ENCODE measurements at places on chromosomes 6 and 20.
A peak's percentile ranks its signal among the peaks of the same experiment; 100 is the strongest.

DNA sequence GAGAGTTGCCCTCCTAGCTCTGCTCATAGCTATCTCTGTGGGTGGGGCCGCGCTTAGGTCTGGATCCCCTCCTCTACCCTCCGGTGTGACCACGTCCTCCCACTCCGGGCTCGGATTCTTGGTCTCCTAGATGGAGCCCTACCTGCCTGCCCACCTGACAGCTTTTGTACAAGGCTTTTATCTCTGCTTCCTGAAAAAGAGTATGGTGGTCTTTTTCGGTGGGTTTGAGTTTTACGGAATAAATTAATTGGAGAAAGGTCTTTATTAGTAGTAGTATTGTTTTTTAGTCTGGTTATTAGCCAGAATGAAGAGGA is 773 bp downstream of the SMAP1 start:
- no peak for DNase-seq

- DNase-seq: no peak
Observed at GRCh38 chr6:150981095-150981494, 115.6 kb downstream of the MTHFD1L start.

DNA sequence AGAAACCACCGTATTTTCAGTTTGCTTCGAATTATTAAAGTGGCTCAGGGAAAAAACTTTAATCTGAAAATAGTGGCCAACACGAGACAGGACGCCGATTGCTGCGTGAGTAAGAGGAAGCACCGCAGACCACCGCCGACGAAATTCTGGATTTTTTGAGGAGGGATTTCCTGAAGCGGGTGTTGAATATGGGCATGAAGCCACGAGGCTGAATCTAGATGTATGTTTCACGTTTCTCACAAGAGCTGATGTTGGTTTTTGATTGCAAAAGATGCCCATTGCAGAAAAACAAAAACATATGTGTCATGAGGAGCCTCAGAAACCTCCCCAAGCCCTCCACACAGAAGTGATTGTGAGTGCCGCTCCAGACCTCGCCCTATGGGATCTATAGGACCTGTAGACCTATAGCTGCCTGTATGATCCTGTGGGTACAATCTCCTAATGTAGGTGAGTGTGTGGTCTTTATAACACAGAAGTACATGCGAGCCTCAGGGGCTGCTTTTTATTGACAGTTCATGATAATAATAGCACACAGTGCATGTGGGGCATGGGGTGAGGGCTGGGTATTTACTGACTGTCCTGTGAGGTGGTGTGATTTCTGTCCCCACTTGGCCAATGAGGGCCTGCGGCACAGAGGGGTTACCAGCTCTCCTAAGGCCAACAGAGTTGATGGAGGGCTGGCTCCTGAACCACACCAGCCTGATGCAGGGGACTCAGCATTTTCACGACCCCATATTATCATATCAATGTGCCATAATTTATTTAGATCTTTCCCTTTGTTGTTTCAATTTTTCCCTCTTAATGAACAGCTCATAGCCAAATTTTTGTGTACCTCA is 243.9 kb downstream of the DLL1 start:
- DNase-seq: no peak

DNA sequence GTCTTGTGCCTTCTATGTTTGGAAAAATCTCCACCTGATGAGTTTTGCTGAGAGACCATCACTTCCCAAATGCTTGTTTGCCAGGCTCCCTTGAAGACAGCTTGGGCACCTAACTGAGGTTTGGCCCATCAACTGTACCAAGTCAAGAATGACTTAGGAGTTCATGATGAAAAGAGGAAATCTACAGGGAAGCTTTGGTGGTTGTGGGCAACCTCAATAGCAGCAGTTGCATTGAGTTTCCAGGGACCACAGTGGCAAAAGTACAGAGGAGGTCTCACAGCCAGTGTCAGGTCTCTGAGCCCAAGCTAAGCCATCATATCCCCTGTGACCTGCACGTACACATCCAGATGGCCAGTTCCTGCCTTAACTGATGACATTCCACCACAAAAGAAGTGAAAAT is 49.7 kb upstream of the PHACTR1 start:
- no peak for DNase-seq

DNA sequence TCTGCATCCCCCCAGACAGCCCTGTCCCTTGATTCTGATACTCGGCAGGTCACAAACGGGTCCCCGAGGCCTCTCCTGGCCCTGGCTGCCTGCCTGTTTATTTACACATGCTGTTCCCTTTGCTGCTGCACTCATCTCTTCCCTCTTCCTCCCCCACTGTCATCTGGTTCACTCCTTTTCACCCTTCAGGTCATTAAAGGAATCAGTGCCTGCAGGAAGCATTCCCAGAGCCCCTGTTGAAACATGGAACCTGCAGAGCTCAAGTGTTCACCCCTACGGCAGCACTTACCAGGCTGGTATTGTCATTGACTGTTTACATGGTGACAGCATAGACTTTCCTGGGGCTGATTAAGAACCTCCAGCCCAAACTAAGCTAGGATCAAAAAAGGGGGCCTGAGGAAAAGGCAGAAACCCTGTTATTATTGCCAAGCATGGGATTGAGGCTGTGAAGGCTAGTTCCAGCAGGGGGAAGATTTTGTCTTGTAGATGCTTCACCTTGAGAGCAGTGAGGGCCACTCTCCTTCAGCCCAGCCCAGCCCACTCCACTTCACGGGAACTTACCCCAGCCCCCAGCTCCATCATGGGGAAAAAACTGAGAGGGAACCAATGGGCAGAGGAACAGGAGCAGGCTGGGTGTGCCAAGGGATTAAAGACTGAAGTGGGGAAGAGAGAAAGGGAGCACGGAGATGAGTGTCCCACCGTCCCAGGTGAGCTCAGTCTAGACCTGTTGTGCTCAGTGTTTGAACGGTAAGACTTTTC is 73.2 kb downstream of the JPH2 start:
- DNase-seq: no peak

DNA sequence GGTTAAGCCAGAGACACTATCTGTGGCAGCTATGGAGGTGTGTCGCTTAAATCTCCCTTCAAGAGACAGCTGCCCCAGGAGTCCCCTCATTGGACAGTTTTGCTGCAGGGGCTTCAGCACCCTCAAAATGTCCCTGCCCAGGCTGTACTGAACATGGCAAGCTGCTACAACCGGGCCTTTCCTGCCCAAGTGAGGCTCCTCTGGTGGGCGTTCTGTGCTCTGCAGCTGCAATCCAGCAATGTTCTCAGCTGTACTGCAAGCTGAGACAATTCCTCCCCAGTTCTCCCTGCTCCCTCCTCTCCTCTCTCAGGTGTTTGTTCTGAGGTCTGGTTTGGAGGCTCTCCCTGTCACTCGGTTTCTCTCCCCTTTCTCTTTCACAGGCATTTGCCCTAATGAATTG is 190.8 kb upstream of the LAMP5 start:
- peak; percentile 0 for DNase-seq

DNA sequence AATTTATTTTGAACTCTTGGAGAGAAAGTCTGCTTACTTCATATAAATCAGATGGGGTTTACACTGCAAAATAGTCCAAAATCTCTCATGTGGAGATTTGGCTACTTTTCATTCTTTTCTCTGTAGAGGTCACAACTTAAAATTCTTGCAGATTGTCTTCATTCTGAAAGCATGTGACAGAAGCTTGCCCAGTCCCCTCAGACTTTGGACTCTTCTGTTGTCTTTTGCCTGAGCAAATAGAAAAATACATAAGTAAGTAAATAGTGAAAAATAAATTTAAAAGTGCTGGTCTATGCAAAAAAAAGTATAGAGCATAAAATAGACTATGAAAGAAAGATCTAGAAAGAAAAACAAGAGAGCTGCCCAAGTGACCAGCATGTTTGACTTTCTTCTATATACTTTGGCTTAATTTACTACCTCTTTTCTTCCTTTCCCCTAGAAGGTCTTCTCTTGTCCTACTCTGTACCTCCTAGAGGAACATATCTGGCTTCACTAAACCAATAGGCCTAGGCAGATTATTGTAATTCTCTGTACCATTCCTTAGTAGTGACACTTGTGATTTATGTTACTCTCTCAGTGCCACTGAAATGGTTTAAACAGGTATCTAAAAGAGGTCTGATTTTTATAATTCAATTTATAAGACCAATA is 260.9 kb downstream of the TENT5A start:
- no peak for DNase-seq

DNA sequence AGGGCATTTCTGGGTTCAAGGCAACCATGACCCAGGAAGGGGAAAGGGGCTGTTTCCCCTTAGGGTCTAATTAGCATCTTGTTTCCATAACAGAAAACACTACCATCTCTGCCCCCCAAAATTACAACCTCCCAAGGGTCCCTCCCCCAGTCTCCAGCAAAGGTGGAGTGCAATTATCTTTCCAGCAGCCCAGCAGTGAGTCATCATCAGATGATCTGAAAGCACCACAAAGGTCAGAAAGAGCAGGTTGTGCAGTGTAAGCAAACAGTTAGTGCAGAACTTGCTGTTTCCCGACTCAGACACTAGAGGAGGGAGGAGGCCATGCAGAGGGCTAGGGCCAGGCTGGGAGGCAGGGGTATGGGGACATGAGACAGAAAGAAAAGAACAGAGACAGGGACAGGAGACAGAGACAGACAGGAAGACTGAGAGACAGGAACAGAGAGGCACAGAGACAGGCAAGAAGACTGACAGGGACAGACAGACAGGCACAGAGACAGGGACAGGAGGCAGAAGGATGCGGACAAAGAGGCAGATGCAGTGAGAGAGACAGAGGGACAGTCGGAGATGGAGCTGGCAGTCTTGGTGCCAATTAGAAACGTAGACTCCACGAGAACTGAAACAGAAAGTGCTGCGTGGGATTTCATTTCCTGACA is 62.5 kb downstream of the PYGB start:
- DNase-seq: peak; percentile 66

DNA sequence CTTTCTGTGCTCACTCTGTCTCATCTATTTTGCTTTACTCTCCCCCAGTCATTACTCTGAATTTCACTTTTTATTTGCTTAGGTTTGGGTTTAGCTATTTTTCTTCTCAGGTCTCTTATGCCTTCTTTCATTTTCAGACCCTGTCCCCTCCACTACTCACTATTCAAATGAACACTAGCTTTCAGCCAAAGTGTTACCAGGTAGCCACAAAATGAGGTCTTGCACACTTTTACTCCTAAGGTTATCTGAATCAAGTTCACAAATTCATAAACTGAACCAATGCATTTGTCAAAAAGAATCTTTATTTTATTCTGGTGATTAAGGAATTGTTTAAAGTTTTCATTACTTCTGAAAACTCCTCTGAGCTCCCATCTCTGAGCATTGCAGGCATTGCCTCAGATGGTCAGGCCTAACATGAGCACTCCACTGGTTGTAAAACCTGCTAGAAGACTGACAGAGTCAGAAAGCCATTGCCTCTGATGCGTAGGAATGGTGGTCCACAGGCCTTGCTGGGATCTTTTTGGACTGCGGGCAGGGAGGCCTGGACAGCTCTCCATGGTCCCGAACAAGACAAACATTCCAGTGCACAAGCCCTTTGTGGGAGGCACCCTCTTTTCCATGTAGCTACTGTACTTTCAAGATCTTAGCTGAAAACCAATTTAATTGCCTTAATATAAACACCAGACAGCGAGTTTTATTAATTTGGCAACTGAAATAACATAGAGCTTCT is 48.5 kb downstream of the FYN start:
- DNase-seq: no peak

DNA sequence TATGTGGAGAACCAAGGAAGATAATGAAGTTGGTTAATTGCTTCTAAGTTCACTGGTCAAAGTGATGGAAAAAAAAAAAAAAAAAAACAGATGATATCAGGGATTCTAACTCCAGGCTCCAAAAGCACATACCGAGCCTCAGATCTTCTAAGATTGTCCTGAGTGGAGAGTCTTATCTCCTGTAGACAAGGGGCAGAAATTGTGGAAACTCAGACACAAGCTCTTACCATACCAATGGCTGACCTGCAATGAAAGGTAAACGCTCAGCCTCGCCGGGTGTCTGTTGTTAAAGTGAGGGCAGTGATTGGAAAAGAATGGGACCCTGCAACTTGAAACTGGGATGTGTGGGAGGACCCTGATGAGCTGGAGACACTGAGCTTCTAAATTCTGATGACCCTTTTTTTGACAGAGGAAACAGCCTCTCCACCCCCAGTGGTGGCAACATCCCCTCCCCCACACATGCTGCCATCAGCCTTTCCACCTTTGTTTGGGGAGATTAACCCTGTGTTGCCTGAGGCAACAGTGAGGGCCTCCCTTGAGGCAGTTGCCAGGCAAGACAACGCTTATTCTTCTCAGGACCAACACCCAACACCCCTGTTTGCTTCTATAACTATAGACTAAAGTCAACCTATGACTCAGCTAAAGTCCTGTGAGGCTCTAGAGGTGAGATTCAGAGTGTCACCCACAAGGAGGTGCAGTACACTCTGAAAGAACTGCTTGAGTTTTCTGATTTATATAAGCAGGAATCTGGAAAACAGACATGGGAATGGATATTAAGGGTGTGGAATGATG is 154.0 kb downstream of the THBS2 start:
- no peak for DNase-seq
